ENCODE measurements at places on chromosomes 7 and 10.

GRCh38 chr7:137243741-137244140, 99.8 kb downstream of the PTN start:
- DNase-seq: no peak

DNA sequence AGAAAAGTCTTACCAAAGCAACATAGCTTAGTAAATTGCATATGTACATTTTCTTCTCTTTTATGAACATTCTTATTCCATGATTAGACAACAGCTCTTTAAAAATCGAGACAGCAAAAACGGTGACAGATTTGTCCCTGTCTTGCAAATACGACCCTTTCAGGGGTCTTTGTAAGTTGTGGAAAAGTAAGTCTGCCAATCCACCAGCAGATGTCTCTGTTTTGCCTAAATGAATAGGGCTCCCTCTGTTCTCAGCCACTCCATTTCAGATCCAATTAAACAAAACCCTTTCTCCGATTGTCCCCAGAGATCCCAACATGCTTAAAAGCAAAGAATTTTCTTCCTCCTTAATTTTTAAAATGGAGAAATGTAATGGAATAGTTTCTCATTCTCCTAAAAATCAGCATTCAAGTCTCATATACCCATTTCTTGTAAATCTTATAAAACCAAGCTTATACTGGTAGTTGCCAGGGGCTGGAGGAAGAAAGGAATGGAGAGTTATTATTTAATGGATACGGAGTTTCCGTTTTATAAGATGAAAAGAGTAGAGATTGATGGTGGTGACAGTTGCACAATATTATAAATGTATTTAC, 61.0 kb upstream of the NFE2L3 start:
- DNase-seq: no peak

GRCh38 chr10:90819911-90820310, 37.9 kb downstream of the HTR7 start:
- no peak for DNase-seq

DNA sequence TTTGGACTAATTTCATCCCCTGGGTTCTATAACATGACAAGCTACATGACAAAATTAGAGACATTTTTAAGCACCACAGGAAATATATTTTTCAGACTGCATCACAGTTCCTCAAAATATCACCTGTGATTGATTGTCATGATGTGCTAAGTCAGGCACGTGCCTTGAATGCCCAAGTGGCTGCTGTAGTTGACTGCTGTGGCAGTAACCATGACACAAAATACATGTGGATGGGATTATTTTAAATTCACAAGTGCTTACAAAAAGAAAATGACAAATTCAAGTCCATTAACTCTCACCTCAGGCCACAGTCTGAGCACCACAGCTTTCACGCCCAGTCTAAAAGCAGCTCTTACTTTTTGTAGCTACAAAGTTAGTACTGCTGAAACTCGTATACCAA, 45.5 kb downstream of the TNPO3 start:
- no peak for DNase-seq

GRCh38 chr7:40587419-40587818, 452.6 kb downstream of the SUGCT start:
- no peak for DNase-seq

GRCh38 chr7:157941210-157941609, 604.4 kb downstream of the DNAJB6 start:
- DNase-seq: no peak

DNA sequence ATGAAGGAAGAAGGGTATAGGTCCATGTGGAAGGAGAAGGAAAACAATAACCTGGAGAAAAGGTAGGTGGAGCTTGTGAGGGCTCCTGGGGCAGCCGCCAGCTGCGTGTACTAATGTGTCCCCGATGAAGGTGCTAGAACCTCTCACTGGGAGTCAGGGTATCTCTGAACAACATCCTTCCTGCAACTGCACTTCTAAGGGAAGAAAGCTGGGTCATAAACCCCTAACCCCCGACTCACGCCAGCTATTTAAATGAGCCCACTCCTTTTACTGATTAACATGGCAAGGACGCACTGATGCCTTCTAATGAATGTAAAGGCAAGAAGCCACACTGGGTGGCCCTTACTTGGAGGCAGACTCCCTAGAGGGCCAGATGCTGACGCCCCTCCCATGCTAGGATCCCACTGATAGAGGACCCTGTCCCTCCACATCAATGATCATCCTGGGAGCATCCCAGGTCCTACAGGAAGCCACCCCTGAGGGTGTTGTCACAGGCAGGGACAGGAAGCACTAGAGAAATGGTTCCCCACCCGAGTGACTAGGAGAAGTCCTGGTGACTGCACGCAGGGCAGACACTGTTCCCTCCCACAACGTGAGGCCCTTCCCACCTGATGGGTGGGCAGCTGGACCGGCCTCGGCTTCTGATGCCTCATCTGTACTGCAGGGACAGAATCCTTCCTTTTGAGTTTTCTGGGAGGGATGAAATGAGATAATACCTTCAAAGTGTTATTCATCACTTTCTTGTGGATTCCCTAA, 20.4 kb downstream of the JCAD start:
- DNase-seq: no peak

DNA sequence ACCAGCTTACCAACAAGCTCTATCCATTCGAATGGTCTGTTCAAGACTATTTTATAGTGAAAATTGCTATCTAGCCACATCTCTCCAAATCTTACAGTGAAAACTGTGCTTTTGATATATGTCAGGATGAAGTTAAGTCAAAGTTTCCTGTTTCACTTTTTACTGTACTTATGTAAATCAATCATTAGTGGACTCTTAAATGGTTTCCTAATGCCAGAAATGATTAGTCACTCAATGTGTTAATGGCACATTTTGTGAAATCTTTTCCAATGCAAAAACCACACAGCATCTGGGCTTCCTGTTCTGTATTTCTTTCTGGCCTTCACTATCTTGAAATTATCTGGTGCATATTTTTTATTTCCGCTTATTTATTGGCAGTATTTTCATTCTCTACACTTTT, 87.3 kb upstream of the STEAP1B start:
- no peak for DNase-seq

DNA sequence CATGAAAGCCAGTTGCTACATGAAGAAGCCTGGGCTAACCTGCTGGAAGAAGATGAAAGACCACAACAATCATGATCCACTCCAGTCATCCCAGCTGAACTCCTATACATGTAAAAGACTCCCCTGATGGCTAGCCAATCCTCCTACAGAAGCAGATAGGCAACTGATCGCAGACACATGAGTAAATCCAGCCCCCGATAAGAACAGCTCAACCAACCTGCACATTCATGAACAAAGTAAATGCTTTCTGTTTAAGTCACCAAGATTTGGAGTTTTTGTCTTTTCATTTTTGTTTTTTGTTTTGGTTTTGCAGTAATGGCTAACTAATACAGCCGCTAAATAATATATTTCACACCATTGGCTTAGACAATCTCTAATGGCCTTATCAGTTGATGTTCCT, 53.7 kb downstream of the PRLHR start:
- DNase-seq: no peak

DNA sequence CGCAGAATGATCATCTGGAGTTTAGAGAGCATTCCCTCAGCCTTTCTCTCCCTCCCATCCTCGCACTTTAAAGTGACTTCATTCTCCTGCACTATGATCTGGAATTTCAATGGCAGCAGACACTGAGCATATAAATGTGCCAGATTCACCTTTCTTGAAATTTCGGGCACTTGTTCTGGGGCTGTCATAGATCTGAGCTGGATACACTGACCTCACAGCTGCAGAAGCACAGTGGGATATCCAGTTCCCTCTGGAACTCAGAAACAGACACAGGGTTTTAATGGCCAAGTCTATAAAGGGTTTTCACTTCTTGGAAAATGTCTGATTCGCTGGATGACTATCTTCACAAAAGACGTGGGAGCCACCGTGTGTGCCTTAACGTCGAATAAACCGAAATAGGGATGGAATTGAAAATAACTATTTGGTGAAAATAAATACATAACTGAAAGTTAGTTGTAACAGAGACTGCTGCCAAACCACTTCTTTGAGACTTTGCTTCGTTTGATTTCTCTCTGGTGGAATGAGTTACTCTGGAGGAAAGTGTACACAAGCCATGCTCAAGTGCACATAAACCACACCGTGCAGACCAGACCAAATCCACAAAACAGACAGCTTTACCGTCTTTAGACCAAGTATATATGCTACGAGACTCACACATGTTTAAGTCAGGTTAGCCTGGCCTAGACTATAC, 126.1 kb downstream of the SVIL start:
- DNase-seq: no peak

DNA sequence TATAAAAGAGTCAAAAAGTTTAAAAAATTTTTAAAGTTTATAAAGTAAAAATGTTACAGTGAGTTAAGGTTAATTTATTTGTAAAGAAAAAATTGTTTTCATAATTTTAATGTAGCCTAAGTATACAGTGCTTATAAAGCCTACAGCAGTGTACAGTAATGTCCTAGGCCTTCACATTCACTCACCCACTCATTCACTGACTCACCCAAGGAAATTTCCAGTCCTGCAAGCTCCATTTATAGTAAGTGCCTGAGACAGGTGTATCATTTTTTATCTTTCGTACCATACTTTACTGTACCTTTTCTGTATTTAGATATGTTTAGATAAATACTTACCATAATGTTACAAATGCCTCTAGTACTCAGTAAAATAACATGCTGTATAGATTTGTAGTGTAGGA, 269.7 kb upstream of the PHF14 start:
- DNase-seq: no peak

- DNase-seq: no peak
Observed at GRCh38 chr7:1053002-1053411, 8.7 kb downstream of the GPR146 start.

DNA sequence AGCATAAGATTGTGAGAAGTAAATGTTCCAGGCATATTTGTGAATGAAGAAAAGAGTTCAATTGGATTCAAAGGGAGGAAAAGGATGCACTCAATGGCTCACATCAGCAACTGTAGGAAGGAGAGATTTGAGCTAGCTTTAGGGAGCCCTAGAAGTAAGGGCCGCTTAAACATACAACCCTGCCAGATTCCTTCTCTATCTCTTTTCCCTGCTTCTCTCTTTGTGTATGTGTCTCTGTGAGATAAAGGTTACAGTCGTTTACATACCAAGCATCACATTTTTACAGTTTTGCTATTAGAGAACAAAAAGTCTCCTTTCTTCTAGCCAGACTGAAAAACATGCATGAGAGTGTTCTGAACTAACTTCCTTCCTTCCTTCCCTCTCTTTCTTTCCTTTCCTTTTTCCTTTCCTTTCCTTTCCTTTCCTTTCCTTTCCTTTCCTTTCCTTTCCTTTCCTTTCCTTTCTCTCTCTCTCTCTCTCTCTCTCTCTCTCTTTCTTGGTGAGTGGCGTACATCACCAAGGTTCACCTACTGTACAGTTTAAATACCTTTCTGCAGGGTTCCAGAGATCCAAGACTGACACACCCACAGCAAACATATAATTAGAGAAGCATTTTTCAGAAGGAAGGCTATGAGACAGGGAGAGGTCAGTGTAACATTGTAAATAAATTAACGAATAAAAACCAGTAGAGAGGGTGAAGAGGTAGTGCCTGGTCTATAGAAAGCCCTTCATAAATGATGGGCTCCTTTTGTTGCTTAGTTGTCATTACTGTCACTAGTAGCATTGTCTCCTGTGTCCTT, 240.4 kb downstream of the ARL4A start:
- no peak for DNase-seq

DNA sequence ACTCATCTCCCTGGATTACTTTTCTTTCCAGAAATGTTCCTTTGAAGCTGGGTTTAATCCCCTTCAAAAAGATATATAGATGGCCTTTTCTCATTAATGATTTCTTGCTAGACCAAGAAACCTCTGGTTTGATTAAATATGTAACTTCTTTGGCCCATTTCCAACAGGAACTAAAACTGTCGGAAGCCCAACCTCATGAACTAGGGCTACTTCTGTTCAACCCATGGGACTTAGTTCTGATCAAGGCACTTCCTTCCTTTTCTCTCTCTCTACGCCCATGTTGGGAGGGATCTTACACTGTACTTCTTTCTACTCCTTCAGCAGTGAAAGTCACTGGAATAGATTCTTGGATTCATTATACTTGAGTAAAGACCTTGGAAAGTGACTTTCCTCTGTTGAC, 83.6 kb downstream of the TMEM106B start:
- DNase-seq: no peak

- no peak for DNase-seq
Observed at GRCh38 chr7:64907641-64908326, 4.7 kb downstream of the ZNF273 start.

DNA sequence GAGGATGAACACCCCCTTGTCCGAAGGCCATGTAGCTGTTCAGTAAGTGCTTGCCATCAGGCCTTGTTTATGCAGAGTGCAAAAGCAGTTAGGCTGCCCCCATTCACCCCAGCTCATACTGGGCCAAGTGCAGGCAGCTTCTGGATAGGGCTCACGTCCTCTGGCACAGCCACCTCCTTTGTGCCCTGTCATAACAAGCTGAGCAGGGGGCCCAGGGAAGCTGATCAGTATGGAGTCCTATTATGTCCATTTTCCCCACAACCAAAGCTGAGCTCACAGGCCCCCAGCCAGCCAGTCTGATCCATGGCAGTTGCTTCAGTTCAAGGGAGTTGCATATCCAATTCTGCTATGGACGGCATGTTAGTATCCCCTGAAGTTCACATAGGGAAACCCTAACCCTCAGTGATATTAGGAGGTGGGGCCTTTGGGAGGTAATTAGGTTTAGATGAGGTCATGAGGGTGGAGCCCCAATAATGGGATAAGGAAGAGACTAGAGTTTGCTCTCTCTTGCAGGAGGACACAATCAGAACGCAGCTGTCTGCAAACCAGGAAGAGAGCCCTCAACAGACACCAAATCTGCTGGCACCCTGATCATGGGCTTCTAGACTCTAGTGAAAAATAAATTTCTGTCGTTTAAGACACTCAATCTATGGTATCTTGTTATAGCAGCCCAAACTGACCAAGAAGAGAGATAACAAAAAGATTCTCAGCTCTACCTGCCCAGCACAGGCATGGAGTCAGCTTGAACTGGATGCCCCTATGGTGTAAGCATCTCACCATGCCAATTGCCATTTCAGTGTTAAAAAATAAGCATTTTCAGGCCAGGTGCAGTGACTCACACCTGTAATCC, 155.9 kb downstream of the FGFR2 start:
- no peak for DNase-seq

DNA sequence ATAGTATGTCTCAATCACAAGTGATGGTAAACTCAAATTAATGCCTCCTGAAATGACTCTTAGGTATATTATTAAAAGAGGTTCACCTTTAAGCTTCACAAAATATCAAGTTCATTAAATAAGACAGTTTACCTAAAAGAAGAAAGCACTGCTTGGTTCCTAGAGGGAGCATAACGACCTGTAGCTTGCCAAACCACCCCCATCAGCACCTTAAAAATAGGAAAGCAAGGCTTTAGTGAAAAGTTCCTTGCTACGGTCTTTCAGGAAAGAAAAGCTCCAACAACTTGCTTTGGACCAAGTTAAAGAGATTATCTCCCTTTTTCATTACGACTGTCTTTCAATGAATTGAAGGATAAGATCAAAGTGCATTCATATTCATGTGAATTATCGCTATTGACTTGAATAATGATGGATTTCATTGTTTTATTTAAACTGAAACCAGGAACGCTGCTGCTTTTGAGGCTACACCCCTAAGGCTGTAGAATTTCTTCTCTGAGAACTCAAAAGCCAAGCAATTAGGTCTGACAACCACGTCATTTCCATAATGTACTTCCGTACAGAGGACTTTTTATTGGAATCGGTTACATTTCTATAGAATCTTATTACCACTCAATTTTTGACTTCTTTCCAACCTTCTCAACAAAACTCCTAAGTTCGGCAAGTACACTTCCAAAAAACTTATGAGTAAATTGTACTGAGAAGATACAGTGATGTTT, 7.0 kb upstream of the SPAG6 start:
- no peak for DNase-seq
